Right renal pelvis (tissue), 4 donors: ENCODE measurements at places on chromosomes 3 and 15. TPM values are rescaled to one million over a fixed set of nuclear protein-coding genes. Genes with fewer than 3 reads are reported as not detected.

DNA sequence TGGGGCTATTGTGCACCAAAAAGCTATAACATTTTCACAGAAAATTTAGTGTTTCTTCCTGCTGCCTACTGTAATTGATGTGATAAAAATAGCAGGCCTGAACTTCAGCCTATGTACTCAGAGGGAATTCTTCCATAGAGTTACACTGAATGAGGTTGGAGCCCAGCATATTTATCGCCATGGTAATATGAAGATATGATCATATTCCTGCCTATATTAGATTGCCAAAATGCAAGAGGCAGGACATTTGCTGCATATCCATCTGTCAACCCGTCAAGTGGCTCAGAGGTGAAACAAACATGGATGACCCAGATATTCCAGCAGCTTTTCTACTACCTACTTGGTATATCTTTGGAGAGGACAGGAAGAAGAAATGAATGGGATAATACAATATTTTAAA lies 1150.6 kb downstream of the TBL1XR1 start:
- DNase-seq: no peak

DNA sequence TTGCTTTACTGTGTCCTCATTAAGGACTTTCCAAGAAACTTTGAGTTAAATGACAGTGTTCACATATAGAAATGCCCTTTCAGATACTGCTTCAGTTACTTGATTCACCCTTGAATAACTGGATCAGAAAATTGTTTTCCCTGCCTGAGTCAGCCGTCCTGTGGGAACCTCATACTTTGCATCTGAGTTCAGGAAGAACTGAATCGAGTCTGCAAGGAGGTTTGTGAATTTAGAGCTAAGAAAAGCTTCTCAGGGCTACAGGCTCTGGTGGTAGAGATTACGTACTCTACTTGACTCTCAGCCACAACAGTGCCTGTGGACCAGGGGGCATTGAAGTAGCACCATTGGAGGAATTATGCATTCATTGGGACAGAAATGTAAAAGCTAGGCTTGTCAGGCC lies 252.4 kb upstream of the C2CD4B start:
- DNase-seq: no peak

Gene SLC2A2
- polyA plus RNA-seq: 13.8 TPM

Gene ROPN1
- polyA plus RNA-seq: 0.36 TPM

DNA sequence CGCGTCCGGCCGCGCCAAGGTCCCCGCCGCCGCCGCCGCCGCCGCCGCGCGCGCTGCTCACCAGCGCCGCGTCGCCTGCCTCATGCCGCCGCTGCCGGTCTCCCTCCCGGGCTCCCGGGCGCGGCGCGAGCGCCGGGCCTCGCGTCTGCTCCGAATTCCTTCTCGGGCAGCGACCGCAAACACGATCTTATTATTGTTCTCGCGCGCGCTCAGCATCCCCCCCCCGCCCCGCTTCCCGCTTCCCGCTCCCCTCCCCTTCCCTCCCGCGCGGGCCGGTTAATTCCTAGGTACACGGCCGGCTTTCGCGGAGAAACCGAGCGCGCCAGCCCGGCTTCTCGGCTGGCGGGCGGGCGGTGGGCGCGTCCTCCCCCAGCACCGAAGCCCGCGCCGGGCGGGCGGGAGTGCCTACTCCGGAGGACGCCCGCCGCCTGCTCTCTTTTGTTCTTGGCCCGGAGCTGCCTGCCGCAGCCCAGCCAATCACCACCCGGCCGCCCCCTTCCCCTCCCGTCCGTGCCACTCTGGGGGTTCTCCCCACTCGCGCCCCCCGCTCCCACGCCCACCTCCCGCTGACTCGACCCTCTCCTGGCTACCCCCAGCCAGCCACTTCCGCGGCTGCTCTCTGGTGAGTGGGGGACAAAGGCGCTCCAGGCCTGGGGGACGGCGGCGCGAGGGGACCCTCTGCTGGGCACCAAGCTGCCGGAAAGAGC lies at the start of gene HDGFL3:
HDGFL3 (minus strand) TSS at position 164 of the 707 bp plus-strand sequence. CDS start 409 bp downstream, outside the sequence.
- peak; percentile 55 for DNase-seq
